ENCODE measurements at places on chromosomes 6 and 20.
A peak's percentile ranks its signal among the peaks of the same experiment; 100 is the strongest.

DNA sequence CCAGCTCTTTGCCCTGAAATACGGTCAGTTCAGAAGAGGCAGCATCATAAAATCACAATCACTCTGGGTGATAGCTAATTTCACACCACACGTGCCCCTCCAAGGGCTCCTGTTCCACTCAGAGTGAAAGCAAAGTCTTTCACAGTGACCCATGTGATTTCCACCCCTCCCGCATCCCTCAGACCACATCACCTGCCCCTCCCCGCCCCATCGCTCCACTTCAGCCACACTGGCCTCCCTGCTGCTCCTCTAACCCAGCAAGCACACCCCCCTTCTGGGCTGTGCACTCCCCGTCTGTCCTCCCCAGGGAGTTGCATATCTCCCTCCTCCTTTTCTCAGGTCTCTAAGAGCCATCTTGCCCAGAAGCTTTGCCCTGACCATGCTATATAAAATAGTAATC lies 74.5 kb downstream of the PSMG4 start:
- peaks cover 10% of the 10 kb centered on the region for H3K4me1 ChIP-seq
- H3K27ac ChIP-seq = no peak overlapping the region
- H3K27me3 ChIP-seq = no peaks in the 10 kb centered on the region
- H3K36me3 ChIP-seq = no peaks in the 10 kb centered on the region
- H3K4me3 ChIP-seq = no peak overlapping the region

DNA sequence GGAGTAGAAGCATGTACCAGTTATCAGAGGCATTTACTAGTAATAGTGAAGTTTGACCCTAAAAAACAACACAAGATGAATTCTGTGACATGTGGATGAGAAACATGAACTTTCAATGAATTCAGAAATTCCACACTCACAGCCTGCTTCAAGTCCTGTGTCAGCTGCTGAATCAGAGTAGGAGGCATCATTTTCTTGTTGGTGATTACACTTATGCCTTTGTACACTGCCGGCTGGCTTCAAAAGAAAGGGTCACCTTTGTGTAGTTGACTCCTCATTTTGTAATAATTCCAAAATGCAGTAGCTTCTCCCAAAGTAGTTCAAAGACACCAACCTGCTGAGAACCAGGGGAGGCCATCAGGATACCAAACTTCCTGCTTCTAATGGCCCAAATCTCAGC lies 165.5 kb downstream of the BACH2 start:
- no peaks in the 10 kb centered on the region for H3K36me3 ChIP-seq
- DNase-seq = no peak
- H3K27me3 ChIP-seq = no peaks in the 10 kb centered on the region
- peaks cover 5% of the 10 kb centered on the region for H3K4me1 ChIP-seq
- no peak overlapping the region for H3K4me3 ChIP-seq

- no peak overlapping the region for H3K27ac ChIP-seq
- H3K4me3 ChIP-seq = no peak overlapping the region
- no peak for DNase-seq
Measured at GRCh38 chr6:52328303-52328662, 33.7 kb upstream of the PAQR8 start.

GRCh38 chr20:25290646-25291431 lies 43.0 kb downstream of the PYGB start:
- no peaks in the 10 kb centered on the region for H3K4me1 ChIP-seq
- peaks cover 3% of the 10 kb centered on the region for H3K36me3 ChIP-seq
- no peak overlapping the region for H3K4me3 ChIP-seq
- DNase-seq = no peak
- no peaks in the 10 kb centered on the region for H3K27me3 ChIP-seq

DNA sequence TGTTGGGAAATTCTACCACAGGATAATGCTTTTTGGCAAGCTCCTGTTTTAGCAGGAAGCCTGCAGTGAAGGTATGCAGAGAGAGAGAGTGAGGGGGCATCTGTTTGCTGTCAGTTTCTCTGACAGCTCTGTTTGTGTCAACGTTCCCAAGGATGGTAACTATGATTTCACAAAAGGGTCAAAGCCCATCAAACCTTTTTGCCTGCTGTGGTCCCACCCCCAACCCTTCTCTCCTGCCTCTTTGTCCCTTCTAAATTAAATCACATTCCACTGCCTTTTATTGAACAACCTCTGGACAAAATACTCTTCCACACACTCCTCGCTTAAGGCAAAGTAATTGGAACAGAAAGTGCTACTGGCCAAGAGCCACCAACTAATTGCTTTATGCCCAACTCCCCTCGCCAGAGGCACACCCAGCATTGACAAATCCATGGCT lies 128.3 kb downstream of the TSHZ2 start:
- no peaks in the 10 kb centered on the region for H3K27me3 ChIP-seq
- DNase-seq = peak; percentile 54
- H3K36me3 ChIP-seq = no peaks in the 10 kb centered on the region

GRCh38 chr6:153668758-153669157 lies 370.3 kb upstream of the OPRM1 start:
- H3K4me1 ChIP-seq = no peaks in the 10 kb centered on the region
- H3K27ac ChIP-seq = no peak overlapping the region
- DNase-seq = peak; percentile 15
- no peaks in the 10 kb centered on the region for H3K36me3 ChIP-seq

DNA sequence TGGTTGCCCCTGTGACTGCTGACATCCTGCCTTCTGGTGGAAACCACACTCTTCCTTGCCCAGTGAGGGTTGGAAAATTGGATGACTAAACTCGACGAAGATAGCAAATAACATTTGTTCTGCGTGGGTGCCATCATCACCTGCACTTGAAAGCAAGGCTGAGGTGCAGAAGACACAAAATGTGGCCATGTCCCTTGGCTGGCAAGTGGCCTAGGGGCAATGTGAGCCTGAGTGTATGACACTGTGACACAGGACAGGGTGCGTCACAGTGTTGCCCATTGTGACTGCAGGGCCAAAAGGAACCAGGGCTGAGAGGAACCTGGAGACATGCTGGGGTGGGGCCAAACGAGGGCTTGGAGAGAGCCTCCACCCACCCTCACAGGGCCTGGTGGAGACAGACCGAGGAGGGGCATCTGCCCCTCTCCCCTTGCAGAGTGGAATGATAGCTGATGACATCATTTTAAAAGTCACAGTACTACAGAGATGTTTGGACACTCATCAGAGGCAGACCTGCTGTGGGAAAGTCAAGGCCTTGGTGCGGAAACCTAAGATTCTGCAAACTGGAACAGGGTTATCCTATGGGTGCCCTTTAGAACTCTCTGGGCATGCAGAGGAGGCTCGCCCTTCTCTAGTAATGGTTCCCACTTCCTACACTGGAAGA lies 12.8 kb upstream of the HLA-F start:
- no peak overlapping the region for H3K27ac ChIP-seq
- H3K36me3 ChIP-seq = no peaks in the 10 kb centered on the region
- no peaks in the 10 kb centered on the region for H3K4me1 ChIP-seq
- DNase-seq = no peak

DNA sequence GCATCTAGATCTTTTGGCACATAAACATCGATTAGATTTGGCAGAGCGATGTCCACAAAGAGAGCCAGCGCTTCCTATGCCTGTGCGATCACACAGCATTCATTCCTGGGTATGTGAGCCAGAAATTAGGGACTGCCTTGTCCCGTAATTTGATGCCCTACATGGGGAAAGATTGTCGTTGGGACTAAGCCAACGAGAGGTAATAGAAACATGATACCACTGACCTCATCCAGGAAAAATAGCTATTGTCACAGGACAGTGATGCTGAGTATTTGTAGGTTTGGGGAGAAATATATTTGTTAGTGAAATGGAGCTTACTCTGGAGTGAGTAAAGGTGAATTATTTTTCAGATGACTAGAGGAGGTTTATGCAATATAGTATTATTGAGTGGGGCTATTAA lies 154.0 kb downstream of the TSHZ2 start:
- H3K4me1 ChIP-seq = peaks cover 6% of the 10 kb centered on the region
- no peaks in the 10 kb centered on the region for H3K27me3 ChIP-seq
- DNase-seq = peak; percentile 22
- H3K27ac ChIP-seq = no peak overlapping the region
- H3K4me3 ChIP-seq = no peak overlapping the region

DNA sequence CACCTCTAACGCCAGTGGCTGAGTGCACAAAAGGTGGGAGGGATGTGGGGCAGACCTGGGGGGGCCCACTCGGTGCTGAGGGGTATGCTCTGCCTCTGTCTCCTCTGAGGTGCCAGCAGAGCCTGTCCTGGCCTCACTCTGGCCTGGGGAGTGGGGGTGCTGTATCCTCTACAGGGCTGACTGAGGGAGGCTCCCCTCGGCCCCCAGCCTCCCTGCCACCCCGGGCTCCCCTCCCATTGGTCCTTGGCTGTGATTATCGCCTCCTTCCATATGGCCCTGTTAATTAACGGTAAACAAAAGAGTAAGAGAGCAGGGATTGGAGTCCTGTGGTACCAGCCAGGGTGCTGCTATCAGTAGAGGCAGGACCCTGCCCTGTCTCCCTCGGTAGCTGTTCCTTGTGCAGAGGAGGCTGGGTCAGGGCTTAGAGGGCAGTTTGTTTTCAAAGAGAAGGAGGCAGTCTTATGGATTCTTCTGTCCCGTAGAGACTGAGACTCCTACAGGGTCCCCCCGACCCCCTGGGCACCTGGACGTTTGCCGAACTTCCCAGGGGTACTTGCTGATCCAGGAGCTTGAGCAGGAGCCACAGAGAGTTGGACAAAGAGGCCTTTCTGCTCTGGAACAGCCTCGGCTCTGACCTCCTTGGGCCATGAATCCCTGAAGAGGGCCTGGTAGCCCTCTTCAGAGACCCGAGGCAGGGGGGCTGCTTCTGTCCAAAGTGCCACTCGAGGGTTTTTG lies 1.8 kb downstream of the MYT1 start:
- H3K27me3 ChIP-seq = peaks cover 86% of the 10 kb centered on the region
- H3K36me3 ChIP-seq = no peaks in the 10 kb centered on the region
- no peak overlapping the region for H3K27ac ChIP-seq
- DNase-seq = no peak
- H3K4me3 ChIP-seq = no peak overlapping the region
- no peaks in the 10 kb centered on the region for H3K4me1 ChIP-seq

GRCh38 chr6:104813552-104813951 lies 46.2 kb downstream of the HACE1 start:
- no peak overlapping the region for H3K4me3 ChIP-seq
- no peaks in the 10 kb centered on the region for H3K4me1 ChIP-seq
- no peak for DNase-seq
- no peaks in the 10 kb centered on the region for H3K36me3 ChIP-seq
- H3K27ac ChIP-seq = no peak overlapping the region
- H3K27me3 ChIP-seq = no peaks in the 10 kb centered on the region

- H3K27me3 ChIP-seq = no peaks in the 10 kb centered on the region
- no peak for DNase-seq
- H3K4me1 ChIP-seq = no peaks in the 10 kb centered on the region
- no peaks in the 10 kb centered on the region for H3K36me3 ChIP-seq
- no peak overlapping the region for H3K4me3 ChIP-seq
Measured at GRCh38 chr20:58597249-58597891, 53.7 kb upstream of the STX16 start.

- no peak overlapping the region for H3K27ac ChIP-seq
- H3K36me3 ChIP-seq = no peaks in the 10 kb centered on the region
- peak; percentile 65 for DNase-seq
Measured at GRCh38 chr6:33995309-33996119, 150.4 kb downstream of the GRM4 start.

DNA sequence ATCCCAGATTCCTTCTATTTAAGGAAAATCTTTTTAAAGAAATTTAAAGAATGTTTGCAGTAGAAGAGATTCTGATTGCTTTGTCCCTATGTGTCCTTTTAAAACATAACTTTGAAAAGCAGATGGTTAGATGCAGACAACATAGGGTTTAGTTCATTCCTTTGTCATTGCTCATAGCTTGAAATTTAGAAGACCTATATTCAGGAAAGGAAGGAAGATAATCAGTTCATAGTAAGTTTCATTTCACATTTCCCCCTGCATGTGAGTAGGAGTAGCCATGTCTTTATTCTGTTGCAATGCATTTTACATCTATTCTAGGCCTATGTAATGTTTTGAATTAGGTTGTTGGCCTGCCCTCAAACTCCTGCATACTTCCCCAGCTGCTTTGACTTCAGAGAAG lies 197.9 kb upstream of the GRIK2 start:
- peaks cover 7% of the 10 kb centered on the region for H3K4me1 ChIP-seq
- no peaks in the 10 kb centered on the region for H3K36me3 ChIP-seq
- H3K27ac ChIP-seq = peak overlapping the region; percentile 18
- DNase-seq = peak; percentile 51
- H3K4me3 ChIP-seq = no peak overlapping the region

GRCh38 chr6:44869321-44869897 lies 458.7 kb upstream of the RUNX2 start:
- DNase-seq = no peak
- no peak overlapping the region for H3K4me3 ChIP-seq
- H3K4me1 ChIP-seq = no peaks in the 10 kb centered on the region
- H3K36me3 ChIP-seq = no peaks in the 10 kb centered on the region

GRCh38 chr20:2296524-2297356 lies 939 bp downstream of the TGM3 start:
- no peak overlapping the region for H3K4me3 ChIP-seq
- no peaks in the 10 kb centered on the region for H3K4me1 ChIP-seq
- no peaks in the 10 kb centered on the region for H3K36me3 ChIP-seq
- no peak for DNase-seq

- H3K27me3 ChIP-seq = no peaks in the 10 kb centered on the region
- no peaks in the 10 kb centered on the region for H3K4me1 ChIP-seq
- no peaks in the 10 kb centered on the region for H3K36me3 ChIP-seq
Measured at GRCh38 chr6:9848094-9848493, 566.8 kb downstream of the TFAP2A start.

- H3K36me3 ChIP-seq = no peaks in the 10 kb centered on the region
- no peak overlapping the region for H3K27ac ChIP-seq
- H3K4me1 ChIP-seq = no peaks in the 10 kb centered on the region
- no peaks in the 10 kb centered on the region for H3K27me3 ChIP-seq
Measured at GRCh38 chr20:7399114-7399513, 541.1 kb downstream of the HAO1 start.

DNA sequence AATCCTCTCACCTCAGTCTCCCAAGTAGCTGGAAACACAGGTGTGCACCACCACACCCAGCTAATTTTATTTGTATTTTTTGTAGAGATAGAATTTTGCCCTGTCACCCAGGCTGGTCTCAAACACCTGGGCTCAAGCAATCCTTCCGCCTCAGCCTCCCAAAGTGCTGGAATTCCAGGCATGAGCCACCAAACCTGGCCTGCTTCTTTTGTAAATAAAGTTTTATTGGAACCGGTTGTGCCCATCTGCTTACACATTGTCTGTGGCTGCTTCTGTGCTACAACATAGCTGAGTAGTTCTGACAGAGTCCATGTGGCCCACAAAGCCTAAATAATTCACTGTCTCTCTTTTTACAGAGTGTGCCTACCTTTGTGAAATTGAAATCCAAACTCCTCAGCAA lies 109.7 kb upstream of the NRSN1 start:
- H3K27ac ChIP-seq = no peak overlapping the region
- peaks cover 3% of the 10 kb centered on the region for H3K27me3 ChIP-seq
- DNase-seq = no peak
- no peaks in the 10 kb centered on the region for H3K36me3 ChIP-seq
- no peaks in the 10 kb centered on the region for H3K4me1 ChIP-seq
- no peak overlapping the region for H3K4me3 ChIP-seq
